ENCODE measurements at places on chromosomes 11 and 22.

GRCh38 chr22:45551310-45552016, 48.8 kb downstream of the FBLN1 start:
- DNase-seq, result peak; percentile 30

DNA sequence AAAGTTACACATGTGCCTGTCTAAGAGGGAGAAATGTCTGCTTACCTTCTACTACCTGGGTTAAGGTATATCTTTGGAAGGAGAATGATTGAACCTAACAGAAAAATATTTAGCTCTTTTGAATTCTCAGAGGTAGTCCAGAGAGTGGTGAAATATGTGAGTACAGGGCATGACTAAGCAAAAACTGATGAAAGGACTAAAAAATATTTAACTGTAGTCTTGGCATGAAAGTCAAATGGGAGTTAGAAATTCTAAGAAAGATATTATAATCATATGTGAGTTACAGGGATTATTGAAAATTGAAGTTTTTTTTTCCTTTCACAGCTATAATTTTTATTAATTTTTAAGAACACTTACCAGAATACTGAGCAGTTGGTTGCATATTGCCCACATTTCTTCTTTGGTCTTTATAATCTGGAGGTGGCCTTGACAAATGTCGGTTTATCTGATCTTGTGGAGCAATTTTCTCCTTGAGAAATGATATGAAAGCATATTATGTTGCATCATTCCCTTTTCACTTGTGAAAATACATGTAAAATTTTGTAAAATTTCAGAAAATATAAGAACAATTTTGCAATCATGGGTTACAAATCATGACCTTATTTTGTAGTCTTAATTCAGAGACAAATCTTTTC, 61.4 kb upstream of the MTMR2 start:
- DNase-seq, result no peak

GRCh38 chr22:37457093-37457893, 28.9 kb downstream of the MFNG start:
- peak; percentile 90 for DNase-seq

DNA sequence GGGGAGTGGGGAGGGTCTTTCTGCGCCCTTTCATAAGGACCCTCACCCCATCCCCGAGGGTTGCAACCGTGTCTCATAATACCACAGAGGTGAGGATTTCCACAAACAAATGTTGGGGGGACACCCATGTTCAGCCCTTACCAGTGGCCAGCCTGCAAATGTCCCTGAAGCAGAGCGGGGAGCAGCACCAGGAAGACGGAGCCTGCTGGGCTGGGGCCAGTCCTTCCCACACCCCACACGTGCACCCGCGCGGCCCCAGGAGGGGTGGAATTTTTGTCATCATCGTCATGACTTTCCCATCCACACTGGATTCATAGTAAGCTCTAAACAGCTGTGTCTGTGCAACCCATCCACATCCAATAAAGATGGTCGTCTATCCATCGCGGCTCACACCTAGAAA, 409.8 kb downstream of the BRD1 start:
- no peak for DNase-seq

GRCh38 chr11:61910187-61911127, 6.9 kb downstream of the RAB3IL1 start:
- no peak for DNase-seq

DNA sequence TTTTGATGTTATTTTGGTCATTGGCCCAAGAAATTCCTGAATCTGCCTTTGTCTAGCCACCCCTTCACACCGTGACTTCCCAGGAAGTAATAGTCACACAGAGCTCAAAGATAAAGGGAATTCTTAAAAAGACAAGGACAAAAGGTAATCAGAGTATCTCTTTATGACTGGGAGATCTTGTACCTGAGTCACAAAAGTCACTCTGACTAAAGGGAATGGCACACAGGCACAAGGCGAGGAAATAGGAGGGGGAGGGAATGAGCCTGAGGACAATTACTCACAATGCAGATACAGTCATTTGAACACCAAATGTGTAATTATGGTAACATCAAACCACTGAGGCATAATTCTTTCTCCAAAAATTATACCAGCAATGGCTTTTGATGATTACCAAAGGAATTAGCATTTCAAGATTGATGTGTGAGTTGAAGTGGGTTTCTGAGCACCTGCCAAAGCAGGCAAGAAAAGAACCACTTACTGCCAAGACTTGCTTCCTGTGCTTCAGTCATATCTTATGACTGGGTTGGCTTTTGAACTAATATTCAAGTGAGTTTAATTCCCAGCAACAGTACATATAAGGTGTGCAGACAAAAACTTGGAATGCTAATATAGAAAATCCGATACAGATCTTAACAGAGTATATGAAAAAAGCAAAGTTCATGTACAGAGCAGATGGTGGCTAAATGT, 856.4 kb downstream of the LRRC4C start:
- no peak for DNase-seq

Data from nephron progenitor cell (in vitro differentiated cells).